SW480 (cell line): ENCODE measurements at places on chromosomes 5 and 9.

DNA sequence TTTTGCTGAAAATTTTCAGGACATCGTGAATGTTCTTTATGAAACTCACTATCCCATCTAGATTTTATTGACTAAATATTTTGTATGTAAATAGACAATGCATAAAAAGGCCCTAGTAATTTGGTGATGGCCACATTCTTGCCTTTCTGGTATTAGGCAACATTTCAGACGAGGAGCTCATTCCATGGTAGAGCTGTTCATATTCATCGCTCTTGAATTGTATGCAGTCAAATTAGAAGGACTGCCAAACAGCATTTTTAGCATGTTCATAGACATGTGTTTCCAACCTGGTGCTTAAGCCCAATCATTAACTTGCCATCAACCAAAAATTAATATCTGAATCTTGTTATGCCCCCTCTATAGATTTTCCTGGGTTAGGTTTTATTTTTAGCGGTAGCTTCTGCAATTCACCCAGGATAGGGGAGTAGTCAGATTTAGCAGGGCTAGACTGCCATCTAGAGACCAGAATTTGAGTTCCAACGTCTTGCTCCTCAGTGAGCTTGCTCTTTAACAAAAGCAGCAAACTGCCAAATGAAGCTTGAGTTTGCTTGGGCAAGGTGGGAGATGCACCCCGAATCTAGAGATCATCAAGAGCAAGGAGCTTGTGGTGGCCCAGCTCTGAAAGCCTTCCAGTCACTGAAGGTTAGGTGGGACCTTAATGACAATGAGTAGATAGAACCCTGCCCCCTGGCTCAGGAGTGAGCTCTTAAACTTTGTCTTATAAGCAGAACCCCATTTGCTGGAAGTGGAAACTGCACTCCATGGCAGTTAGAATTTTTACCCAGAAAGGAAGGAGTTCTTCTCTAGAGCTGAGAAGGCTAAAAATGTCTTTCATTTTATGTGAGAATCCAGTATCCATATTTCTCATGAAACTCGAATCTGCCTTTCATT is 456.2 kb downstream of the RASEF start:
- DNase-seq: peak; percentile 43

DNA sequence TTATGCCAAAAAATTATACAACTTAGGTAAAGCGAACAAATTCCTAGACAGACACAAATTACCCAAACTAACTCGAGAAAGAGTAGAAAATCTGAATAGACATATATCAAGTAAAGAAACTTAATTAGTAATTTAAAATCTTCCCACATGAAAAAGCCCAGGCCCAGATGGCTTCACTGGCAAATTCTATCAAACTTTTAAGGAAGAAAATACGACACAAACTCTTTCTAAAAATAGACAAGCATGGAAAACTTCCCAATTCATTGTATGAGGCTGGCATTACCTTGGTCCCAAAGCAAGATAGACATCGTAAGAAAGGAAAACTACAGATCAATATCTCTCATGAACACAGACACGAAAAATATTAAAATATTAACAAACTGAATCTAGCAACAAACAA is 135.3 kb downstream of the DRD1 start:
- no peak for DNase-seq

DNA sequence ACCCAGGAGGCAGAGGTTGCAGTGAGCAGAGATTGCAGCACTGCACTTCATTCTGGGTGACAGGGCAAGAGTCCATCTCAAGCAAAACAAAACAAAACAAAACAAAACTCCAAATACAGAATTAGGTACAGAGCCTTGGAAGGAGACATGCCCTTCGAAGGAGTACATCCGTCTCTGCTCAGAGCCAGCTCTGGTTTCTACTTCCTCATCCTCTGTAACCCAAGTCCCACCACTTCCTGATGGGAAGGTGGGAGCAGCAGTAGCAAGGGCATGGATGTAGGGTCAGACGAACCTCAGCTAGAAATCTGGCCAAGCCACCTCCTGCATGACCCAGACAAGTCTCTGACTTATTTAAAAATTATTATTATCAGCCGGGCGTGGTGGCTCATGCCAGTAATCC is 16.5 kb upstream of the STXBP1 start:
- no peak for DNase-seq

- peak; percentile 94 for DNase-seq
Measured at GRCh38 chr9:129776938-129777768, 24.3 kb upstream of the PTGES start.

- DNase-seq: no peak
Measured at GRCh38 chr5:82952326-82952725, 124.9 kb downstream of the TMEM167A start.

- DNase-seq: no peak
Measured at GRCh38 chr5:159018855-159019254, 80.9 kb downstream of the EBF1 start.

GRCh38 chr5:1563617-1564181 is 39.9 kb upstream of the LPCAT1 start:
- no peak for DNase-seq

GRCh38 chr9:132157347-132158116 is 4.3 kb upstream of the NTNG2 start:
- no peak for DNase-seq

- peak; percentile 86 for DNase-seq
Measured at GRCh38 chr5:140344683-140345423, 1.6 kb downstream of the HBEGF start.

DNA sequence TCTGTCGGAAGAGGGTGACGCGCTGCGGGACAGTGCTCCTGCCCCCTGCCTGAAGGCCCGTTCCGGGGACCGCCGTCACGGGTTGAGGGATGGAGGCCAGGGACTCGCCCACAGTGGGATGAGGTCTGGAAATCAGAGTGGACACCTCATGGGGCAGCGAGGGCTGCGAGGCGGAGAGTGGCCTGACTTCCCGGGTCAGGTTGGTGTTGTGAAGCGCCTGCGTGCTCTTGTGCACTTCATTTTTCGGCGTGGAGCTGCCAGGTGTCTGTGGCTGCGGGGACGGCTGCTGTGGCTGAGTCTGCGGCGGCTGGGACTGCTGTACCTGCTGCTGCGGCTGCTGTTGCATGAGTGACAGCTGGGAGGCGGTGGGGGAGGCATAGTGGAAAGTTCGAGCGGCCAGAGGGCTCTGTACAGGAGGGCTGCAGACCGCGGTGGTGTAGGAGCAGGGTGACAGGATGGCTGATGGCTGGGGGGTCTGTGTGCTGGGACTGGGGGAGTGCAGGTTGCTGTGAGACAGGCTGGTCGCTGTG is 434.1 kb downstream of the HCN1 start:
- no peak for DNase-seq

DNA sequence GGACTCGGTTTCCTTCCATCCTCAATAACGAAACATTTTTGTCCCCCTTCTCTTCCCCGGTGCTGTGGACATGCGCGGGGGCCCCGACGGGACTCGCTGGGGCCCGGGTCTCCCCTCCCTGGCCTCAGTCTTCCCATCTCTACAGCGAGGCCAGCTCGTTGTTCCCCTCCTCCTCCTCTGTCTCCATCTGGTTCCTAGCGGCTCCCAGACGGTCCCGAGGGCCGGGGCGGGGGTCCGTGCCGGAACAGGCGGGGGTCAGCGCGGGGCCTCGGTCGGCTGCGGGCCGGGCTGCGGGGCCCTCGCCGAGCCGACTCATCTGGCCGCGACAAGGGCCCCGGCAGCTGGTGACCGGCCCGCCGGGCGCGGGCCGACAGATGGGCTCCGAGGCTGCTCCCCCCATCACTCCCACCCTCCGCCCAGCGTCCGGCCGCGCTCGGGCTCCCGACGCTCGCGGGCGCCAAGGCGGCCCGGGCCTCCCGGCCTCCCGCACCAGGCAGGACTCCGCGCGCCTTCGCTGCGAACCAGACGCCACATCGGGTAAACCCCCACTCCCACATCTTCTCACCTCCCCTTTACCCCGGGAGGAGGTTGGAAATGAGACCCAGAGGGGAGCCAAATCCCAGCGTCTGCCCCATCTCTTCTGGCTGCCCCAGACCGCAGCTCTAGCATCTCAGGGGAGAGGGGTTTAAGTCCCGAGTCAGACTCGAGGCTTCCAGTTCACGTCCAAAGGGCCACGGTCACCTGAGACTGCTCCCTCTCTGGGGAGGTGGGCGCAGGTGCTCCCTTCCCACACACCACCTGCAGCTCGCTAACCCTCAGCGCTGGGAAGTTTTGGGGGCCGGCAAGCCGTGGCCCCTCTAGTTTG is 8.1 kb downstream of the BARHL1 start:
- no peak for DNase-seq

- DNase-seq: no peak
Measured at GRCh38 chr9:113669522-113670115, 206.1 kb downstream of the RGS3 start.

DNA sequence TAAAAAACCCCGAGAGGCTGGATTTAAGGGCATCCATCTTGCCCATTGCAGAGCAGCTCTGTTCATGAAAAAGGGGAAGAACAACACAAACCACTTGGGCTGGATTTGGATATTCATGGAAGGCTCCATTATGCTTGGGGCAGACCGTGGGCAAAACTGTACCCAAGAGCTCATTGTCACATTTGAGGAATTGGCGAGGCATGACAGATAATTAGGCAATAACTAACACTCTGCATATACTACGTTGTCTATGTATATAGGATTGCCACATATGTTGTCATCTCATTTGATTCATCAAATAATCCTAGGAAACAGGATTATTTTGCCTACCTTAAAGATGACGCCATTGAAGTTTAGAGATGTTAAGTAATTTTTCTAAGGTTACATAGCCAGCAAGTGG is 255.4 kb downstream of the SMARCA2 start:
- no peak for DNase-seq

DNA sequence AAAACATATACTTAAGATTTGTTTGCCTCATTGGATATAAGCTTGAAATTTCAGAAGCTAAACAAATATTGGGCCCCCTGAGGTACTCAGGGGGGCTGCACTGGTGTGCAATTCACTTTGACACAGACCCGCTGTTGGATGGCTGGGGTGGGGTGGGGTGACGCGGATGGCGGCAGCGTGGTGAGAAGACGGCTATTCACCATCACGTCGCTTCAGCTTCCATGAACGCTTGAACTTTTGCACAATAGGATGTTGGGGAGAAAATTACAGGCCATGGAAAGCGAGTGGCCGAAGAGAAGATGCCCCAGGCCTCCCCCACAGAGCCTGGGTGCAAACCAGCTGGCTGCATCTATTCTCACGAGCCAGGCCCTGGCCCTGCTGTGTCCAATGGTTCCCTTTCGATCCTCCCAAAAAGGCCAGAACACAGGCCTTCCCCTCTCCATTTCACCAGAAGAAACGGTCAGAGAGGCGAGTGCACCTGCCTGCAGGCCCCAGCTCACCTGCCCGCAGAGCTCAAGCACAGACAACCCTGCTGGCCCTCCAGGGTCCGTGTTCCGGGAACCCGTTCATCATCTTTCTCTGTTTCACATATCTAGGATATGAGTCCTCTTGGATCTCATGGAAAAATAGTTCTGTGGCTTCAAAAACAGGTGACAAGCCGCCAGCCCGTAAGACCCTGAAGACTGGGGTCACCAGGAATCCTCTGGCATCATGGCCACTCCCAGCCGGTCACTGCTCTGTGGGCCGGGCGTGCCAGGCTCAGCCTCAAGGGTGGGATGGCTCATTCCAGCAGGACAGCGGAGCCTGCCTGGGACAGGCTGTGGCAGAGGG is 46.8 kb upstream of the SARDH start:
- no peak for DNase-seq

DNA sequence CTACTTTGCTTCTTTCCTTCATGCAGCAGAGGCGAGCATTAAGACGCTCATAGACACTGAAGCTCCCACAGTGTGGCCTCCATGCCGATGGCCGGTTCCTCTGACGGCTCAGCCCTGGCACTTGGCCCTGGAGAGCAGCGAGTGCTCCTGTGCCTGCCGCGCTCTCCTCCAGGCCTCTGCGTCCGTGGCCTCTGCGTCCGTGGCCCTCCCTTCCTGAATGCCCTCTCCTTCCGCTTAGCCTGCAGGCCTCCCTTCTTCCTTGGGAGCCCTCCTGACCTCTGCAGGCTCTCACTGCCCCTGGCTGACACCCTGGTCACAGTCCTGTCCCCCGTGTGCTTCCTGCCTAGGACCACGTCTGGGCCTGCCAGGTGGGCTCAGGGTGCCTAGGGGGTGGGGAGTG is 92.8 kb downstream of the ZNF354C start:
- no peak for DNase-seq

- DNase-seq: no peak
Measured at GRCh38 chr5:8647111-8647510, 778.2 kb downstream of the MTRR start.

DNA sequence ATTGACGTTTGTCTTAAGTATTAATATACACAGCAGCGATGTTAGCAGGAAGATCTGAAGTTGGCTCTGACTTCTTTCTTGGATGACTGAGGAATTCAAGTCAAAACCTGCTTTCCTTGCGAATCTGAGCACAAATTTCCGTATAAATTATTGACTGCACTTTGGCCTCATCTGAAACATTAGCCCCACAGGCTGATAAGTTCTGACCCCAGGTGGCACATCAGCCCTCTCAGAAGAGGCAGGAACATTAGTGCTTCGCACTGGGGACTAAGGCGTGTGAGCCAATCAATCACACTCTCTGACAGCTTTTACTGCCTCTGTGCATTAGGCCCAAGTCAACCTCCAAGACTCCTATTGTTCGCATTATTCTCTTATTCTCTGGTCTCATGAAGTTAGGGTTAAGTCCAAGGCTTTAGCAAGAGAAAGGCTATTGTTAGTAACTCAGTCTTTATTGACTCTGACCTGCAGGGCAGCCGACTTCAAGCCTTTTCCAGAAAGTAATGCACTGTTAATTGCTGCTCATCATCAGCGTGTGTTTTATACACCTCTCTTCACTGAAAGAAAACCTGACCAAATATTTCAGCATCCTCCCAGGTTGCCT is 84.2 kb downstream of the ZNF608 start:
- DNase-seq: peak; percentile 84

DNA sequence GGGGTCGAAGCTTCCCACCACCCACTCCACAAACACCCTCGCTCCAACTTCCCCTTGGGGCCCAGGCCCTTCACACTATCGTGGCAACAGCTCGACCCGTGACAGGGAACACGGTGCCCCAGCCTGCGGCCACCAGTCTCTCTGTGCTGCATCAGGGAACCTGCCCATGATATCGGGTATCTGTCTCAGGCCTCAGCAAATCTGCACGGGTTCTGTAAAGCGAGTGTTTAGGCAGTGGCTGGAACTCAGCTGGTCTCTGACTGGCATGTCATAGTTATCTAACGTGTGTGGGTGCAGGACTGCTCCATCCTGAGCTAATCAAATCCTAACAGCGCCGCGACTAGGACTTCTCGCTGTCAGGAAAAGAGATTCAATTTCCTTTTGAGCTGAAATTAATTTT is 42.9 kb downstream of the DBH start:
- DNase-seq: no peak

DNA sequence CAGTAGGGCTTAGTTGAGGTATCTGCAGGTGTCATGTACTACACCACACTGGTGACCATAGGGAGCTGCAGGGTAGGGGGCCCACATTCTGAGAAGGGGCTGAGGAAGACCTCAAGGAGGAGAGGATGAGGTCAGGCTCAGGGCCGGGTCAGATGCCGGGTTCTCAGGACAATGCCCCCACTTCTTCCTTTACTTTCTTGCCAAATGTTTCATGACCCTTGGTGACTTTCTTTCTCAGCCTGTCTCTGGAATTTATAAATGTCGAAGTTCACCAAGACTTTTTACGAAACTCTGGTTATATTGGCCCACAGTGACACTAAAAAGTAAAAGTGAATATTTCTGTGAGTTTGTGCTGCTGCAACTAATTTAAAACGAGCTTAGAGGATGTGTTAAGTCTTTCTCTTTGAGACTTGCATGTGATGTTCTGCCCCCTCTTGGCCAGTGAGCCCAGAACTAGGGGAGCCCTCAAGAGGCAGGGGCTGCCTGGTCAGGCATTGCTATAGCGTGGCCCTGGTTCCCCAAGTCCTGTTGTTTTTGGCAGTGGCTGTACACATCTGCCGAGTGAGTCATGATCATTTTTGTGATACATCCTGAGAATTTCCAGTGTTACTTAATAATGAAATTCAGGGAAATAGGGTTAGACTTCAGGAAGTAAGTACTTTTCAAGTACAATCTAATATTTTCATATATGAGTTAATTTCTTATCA is 11.2 kb downstream of the ACO1 start:
- DNase-seq: no peak
